ENCODE measurements at places on chromosomes 16 and 17.

DNA sequence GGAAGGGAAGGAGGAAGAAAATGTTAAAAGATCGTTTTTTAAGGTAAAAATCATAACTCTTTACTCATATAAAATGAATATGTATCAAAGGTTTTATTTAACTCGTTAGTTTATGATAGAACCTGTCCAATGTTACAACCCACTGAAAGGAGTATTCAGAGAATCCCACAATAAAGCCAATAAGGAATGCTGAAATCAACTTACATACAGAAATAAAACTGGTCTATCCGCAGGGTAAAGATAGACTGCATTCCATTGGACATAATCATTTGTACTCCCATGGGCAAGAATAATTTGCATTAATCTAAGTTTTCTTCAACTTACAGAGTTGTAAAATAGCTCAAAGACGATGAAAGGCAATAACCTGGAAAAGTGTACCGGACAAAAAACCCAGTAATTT is 17.9 kb upstream of the BEAN1 start:
- DNase-seq: no peak

DNA sequence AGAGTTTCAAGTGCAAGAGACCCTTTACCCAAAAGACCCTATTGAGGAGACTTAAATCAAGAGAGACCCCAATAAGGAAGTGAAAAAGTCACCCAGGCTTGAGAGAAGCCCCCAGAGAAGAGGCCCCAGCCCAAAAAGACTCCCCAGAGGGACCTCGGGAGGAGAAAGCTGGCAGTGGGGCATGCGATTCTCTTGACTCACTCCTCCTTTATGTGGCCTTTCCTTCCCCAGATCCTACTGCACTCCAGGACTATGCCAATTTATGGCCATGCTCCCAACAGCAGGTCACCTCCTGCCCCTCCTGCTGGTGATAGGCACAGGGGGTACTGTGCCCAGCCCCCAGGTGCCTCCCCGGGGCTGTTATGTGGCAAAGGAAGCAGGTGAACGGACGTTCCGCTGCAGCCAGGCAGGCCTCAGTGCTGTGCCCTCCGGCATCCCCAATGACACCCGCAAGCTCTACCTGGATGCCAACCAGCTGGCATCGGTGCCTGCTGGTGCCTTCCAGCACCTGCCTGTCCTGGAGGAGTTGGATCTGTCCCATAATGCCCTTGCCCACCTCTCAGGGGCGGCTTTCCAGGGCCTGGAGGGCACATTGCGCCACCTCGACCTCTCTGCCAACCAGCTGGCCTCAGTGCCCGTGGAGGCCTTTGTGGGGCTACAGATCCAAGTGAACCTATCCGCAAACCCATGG is 16.3 kb downstream of the LRRC3C start:
- DNase-seq: no peak

GRCh38 chr17:48595278-48595999 is 1.9 kb upstream of the HOXB5 start:
- DNase-seq: no peak

DNA sequence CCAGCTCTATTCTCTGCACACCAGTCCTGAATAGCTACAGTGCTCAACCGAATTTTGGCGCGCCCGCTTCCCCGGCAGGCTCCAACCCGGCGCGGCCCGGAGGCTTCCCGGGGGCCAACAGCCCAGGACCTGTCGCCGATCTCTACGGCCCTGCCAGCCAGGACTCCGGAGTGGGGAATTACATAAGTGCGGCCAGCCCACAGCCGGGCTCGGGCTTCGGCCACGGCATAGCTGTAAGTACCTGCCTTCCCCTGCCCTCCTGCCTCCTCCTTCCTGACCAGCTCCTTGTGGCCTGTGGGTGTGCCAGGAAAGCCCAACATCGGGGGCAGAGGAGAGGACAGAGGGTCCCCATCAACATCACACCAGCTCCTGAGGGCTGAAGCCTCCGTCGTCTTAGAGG is 70.2 kb downstream of the CCDC182 start:
- DNase-seq: no peak

- no peak for DNase-seq
These were observed 111.7 kb upstream of the FOXF1 start for GRCh38 chr16:86398622-86399021.

DNA sequence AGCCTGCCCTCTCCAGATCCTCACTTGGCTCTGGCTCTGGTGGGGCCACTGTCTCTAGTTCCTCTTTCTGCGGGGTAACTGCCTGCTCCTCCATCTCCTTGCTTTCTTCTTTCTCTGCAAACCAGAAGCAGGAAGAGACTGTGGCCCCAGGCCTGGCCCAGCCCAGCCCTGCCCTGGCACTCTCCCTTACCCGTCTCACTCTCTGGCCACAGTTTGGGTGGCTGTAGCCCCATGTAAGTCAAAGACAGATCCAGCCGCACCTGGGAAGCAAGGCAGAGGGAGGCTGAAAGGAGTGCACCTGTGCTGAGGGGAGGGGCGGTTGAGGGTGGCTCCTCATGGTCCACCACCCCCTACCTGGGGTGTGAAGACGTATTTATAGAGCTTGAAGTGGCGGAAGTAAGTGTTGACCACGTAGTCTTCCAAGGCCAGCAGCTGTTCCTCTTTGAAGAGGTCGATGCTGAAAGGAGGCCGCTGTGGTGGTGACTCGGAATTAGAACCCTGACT is 2.8 kb downstream of the CFAP119 start:
- no peak for DNase-seq

DNA sequence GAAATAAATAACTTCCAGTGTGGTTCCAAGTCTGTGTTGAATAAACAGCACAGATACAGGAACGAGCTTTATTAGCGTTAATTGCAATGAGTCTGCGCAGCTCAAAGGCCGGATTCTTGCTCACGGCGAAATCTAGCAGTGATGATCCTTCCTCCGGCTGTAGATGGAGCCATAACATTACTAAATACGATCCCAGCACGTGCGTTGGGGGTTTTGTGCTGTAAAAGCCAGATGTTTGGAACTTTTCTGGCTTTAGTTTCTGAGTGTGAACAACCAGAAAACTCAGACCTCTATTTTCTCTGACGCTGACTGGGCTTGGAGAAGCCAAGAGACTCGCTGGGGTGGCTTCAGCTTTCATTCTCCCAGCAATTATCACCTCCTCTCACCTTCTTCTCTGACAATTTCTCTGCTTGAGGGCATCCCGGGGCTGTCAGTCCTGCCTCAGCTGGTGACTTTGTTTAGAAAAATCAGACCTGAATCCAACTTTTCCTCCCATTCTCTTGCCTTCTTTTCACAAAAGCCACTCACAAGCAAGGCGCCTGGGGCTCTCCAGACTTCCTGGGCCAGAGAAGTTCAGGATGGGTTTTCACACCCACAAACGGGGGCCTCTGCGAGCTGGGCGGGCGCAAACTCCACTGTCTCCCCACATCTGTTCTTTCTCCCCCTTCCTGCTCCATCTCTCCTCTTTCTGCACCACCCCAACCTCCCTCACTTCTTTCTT is 47.1 kb upstream of the AKTIP start:
- no peak for DNase-seq

DNA sequence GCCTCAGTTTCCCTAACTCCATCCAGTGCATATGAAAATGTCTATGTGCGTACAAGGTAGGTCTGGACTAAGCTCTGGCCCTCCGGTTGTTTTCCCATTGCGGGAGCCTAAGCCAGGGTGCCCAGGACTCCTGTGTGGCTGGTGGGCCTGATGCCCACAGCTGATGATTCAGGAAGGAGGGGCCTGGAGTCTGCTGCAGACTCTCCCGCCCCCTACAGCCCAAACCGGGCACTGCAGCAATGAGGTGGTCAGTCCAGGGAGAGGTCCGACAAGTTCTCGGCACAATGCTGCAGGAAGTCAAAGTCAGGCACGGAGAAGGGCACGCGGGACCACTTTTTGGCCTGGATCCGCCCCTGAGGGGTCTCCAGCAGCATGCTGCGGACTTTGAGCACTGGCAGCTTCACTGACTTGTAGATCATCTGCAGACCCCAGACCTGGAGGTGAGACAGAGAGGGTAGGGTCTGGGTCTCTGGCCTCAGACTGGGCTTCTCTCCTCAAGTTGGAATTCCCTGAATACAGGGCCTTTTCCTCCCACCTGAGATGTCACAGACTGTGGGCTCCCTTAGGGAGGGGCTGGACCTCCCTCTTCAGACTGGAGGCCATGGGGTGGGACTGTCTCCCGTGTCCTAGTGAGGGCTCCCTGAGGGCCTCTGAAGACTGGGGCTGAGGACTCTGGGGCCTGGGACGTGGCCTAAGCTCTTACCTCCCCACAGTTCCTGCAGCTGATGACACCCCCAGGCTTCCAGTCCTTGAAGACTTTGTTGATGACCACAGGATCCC is 3.4 kb upstream of the ZNF385C start:
- DNase-seq: peak; percentile 69

DNA sequence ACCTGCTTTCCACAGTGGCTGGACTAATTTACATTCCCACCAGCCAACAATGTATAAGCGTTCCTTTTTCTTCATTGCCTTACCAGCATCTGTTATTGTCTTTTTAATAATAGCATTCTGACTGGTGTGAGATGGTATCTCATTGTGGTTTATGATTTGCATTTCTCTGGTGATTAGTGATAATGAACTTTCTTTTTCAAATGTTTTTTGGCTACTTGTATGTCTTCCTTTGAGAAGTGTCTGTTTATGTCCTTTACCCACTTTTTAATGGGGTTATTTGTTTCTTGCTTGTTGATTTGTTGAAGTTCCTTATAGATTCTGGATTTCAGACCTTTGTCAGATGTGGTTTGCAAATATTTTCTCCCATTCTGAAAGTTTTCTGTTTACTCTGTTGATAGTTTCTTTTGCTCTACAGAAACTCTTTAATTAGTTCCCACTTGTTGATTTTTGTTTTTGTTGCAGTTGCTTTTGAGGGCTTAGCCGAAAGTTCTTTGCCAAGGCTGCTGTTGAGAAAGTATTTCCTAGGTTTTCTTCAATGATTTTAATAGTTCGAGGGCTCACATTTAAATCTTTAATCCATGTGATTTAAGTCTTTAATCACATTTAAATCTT is 26.8 kb downstream of the ITGAM start:
- no peak for DNase-seq

DNA sequence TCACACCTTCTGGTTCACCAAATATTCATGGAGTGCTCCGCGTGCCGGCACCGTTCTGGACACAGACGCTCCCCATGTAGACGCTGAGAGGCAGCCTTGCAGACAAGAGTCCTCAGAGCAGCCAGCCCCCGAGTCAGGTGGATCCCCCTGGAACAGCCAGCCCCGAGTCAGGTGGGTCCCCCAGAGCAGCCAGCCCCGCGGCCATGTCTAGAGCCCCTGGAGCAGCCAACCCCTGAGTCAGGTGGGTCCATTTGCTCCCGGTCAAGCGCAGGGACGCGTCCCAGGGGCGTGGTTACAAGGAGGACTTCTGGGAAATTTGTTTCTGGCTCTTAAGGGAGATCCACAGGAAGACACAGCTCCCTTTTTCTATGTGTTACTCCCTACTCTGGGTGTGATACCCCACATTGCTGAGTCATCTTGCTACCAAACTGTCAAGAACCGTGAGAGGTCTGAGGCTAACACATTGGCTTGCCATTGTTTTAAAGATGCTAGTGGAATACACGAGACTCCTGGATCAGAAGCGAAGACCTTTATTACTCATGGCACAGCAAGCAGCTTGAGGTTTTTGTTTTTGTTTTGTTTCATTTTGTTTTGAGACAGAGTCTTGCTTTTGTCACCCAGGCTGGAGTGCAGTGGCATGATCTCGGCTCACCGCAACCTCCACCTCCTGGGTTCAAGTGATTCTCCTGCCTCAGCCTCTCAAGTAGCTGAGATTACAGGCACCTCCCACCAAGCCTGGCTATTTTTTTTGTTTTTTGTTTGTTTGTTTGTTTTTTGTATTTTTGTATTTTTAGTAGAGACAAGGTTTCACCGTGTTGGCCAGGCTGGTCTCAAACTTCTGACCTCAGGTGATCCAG is 43.3 kb upstream of the CBFA2T3 start:
- DNase-seq: peak; percentile 63

DNA sequence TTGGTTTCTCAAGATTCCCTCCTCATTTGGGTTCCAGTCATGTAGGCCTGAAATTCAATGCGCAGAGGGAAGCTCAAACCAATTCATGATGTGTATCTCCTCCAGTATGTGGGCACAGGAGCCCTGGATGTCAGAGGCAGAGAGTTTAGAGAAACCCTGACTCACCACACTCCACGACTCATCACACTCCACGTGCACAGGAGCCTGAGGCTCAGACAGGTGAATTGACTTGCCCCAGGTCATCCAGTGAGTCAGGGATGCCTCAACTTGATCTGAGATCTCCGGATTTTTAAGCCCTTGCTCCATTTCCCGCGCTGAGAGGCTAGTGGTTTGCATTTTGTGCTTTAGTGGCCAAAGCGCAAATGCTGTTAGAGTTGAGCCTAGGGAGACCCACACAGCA is 183.9 kb downstream of the HAPSTR1 start:
- DNase-seq: no peak

- DNase-seq: peak; percentile 48
These were observed 2.2 kb downstream of the NT5M start for GRCh38 chr17:17305281-17305801.

DNA sequence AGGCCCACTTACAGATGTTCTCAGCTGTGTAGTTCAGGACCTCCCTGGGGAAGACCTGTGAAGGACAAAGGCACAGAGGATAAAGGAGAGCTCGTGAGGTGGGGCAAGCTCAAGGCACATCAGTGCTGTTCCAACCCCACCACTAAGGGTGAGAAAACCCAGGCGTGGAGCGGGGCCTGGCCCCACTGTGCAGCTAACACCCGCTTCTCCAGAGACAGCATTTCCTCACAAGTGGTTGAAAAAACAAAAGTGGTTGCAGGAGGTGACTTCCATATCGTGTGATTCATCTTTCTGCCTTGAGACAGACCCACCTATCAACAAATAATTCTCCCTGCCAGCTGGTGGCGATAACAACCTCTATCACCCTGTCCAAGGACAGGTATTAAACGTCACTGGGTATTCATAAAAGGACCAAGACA is 30.0 kb downstream of the SNN start:
- no peak for DNase-seq

DNA sequence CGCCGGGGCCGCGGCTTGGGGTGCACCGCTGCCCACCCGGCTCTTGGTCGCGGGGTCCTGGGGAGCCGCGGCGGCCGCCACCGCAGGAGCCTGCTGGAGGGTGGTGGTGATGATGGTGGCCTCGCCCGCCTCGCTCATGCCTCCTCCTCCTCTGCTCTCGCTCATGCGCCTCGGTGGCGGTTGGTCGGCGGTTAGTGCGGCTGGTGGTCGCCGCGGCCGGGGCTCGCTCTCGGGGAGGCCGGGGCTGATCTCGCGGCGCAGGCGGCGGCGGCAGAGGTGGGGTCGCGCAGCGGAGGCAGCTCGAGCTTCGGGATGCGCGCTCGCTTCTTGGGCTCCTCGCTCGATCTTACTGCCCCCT is 41.6 kb downstream of the AHSP start:
- DNase-seq: no peak

- DNase-seq: no peak
These were observed 186.2 kb downstream of the SLC39A11 start for GRCh38 chr17:72906306-72906705.

GRCh38 chr16:67864594-67864993 is 8.3 kb upstream of the EDC4 start:
- no peak for DNase-seq

GRCh38 chr17:81152288-81152828 is 12.9 kb upstream of the PVALEF start:
- no peak for DNase-seq

GRCh38 chr17:32479074-32479617 is 7.6 kb upstream of the CDK5R1 start:
- no peak for DNase-seq
